Jurkat, Clone E6-1 (cell line): ENCODE measurements at places on chromosomes 13 and 19.
A peak's percentile ranks its signal among the peaks of the same experiment; 100 is the strongest.

- DNase-seq, result no peak
These were observed 1.2 kb downstream of the LYPD3 start for GRCh38 chr19:43464134-43464775.

- DNase-seq, result peak; percentile 45
These were observed 198.4 kb downstream of the NDFIP2 start for GRCh38 chr13:79679334-79679733.

DNA sequence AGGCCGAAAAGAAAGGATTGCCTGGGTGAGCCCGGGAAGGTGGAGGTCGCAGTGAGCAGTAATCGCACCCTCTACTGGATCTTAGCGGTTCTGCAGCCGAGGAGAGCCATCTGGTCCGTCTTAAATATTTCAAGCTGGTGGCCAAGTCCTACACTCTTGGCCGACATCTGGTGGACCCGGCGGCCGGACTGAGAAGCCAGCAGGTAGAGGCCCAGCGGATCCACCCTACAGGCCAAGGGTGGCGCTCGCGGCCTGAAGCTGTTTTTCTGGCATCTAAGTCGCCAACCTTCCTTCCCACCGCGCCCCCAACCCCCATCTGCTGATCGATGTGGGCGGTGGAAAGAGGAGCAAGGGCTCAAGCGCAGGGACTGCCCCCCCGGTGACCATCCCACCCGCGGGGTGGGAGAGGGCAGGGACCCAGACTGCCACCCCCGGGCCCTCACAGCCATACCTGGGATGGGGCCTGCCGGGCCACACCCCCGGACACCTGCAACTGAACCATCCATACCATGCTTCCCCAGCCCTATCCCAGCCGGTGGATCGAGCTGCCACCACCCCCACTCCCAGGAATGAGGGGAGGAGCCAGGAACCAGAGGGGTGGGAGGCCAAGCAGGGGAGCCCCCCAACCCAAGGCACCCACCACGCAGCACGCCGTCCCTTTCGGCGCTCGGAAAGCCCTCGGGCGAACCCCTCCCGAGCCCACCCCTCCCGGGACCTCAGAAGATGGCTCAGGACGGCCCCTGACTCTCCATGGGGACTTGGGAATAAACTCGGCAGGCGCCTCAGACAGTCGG lies 46.3 kb upstream of the ZNF730 start:
- DNase-seq, result no peak

GRCh38 chr13:51419001-51419636 lies 33.7 kb downstream of the INTS6 start:
- no peak for DNase-seq

DNA sequence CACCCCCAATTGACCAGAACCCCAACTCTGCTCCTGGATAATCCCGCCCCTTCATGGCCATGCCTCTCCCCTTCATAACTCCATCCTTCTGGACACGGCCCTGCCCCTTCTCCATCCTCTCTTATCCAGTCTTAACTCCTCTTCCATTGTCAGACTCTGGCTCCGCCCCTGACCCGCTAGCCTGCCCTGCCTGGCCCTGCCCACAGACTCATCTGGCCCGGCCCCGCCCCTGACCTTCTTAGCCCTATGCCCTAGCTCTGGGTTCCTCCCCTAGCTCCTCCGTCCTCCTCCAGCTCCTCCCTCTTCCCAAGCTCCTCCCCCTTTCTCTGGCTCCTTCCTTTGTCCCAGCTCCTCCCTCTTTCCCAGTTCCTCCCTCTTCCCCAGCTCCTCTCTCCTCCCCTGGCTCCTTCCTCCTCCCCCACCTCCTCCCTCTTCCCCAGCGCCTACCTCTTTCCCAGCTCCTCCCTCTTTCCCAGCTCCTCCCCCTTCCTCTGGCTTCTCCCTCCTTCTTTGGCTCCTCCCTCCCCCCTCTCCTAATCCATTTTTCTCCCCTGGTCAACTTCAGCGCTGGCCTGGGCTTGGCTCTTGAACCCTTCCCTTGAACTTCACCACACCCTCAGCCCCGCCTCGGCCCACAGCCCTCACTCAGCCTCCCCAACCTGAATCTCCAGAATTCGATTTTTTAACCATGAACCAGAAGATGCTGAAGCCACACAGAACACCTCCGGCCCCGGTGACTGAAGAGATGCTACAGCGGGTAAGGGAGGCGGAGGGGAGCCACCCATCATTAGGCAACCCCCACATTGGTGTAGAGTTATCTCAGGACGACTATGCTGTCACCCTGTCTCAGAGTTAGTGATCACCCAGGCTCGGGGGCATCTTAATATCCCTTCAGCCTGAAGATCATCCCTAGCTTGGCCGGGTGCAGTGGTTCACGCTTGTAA lies 9.2 kb upstream of the ZNF358 start:
- DNase-seq, result peak; percentile 46

DNA sequence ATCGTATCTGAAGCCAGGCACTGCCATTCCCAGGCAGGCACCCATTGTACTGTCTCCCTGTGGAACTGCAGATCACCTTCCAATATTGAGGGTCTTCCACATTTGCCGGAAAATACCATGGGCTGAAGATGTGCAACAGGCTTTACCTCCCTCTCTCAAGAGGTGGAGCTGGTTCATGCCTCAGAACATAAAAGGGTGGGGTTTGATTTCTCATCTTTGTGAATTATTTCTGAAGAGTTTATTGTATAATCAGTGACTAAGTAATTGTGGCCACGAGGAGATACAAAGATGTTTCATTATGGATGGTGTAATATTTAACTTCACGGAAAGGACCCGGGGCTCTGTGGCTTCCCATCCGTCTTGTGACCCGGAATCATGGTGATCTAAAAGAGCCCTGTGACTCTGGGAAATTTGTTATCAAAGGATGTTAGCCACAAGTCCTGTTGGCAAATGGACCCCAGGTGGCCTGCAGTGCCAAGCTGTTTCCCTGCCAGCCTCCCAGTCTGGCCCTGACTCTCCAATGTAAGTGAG lies 230.5 kb downstream of the LACC1 start:
- DNase-seq, result no peak

GRCh38 chr13:68927387-68928026 lies 1180.1 kb upstream of the ATXN8OS start:
- no peak for DNase-seq

DNA sequence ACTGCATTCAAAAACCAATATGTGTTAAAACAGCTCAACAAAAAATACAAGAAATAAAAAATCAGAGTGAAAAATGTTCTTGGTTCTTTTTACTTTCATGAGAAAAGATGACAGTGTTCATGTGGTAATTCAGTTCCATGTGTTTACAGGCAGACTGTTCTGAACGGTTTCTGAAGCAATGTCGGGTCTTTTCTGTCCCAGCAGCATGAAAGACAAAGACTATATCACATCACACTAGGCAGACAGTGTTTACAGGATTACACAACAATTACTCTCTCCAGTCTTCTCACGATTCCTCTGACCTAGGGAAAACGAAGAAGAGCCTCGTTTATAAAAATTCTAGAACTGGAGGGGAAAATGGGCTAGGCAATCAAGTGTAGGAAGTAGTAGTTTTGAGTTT lies 83.4 kb downstream of the UBL3 start:
- DNase-seq, result no peak

DNA sequence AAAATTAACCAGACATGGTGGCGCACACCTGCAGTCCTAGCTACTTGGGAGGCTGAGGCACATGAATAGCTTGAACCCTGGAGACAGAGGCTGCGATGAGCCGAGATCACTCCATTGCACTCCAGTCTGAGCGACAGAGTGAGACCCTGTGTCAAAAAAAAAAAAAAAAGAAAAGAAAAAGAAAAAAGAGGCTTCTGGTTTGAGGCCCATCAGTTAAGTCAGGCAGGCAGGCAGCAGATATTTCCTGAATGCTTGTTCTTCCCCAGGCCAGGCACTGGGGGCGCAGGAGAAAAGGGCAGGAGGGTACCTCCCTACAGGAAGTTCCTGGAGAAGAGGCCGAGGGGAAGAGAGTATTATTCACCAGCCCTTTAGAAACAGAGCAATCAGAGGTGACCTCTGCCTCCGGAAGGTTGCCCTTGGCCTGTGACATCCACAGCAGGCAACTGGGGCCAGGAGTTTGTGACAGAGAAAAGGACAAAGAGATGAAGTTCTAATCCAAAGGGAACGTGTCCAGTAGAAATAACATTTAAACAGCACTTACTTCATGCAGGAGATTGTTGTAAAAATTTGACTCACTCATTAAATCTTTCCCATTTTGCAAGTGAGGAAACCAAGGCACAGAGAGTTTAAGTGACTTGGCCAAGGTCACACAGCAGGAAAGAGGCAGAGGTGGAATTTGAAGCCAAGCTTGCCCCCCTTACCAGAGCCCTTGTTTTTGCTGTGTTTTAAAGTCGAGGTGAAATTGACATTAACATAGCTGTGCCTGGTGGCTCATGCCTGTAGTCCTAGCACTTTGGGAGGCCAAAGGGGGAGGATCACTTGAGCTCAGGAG lies 4.3 kb upstream of the RLN3 start:
- peak; percentile 52 for DNase-seq

- no peak for DNase-seq
These were observed 6.9 kb downstream of the S1PR5 start for GRCh38 chr19:10510301-10510802.

- no peak for DNase-seq
These were observed 17.8 kb upstream of the ADGRE5 start for GRCh38 chr19:14363183-14364097.

DNA sequence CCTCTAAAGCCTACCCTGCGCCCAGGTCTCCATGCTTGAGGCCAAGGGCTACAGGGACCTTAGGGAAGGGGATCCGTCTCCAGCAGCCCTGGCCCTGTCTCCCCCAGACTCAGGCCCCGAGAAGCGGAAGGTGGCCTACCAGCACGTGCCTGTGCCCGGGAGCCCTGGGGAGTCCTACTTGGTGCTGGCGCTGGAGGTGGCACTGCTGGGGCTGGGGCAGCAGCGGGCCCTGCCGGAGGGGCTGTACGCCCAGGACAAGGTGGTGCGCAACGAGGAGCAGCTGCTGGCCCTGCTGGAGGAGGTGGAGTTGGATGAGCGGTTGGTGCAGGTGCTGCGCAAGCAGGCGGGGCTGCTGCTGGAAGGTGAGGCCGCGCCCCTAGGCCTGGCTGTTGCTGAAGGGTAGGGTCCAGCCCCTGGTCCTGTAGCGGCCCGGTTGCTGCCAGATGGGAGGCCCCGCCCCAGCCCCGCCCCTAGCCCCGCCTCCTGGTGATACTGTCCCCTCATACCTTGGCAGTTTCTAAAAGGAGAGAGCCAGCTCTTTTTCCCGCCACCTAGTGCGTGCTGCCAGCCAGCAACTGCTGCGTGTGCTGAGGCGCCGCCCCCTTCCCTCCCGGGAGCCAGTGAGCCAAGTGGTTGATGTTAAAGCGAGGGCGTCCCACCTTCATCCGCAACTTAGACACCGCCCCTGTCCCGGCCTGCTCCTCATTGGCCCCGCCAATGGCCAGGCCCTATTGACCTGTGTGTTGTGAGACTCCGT lies 22.6 kb downstream of the ZSWIM4 start:
- DNase-seq, result no peak

- no peak for DNase-seq
These were observed 142.8 kb downstream of the KLF5 start for GRCh38 chr13:73201626-73202025.

DNA sequence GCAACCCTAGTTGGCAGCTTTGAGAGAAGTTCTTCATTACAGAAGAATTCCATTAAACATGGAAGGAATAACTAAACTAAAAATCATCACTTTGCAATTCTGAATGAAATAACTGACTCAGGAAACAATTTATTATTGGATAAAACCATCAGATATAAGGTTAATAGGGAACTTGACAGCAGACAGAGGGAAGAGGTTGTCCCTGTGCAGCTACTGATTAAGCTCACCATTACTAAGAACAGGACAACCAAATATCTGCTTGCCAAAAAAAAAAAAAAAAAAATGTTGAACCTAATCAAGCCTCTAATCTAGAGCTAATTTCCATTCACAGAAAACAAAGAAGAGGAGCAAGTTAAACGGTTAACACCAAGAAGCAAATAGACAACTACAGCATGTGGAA lies 12.8 kb downstream of the N4BP2L2 start:
- DNase-seq, result no peak

DNA sequence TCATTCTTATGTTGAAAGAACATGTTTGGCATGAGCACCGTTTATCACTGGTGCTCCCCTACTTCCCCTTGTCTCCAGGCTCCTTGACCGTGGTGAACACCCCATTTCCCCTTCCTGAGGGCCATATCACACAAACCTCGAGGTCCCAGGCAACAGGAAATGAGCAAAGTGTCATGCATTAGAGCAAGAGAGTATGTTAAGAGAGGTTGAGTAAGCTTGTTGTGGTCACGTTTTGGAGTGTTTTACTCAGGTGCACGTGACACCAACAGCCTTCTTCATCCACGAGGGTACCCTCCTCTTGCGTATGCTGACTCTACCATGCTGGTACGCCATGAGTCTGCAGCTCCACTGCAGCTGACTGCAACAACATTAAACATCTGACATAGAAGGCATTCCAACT lies 482.2 kb upstream of the NBEA start:
- peak; percentile 1 for DNase-seq

GRCh38 chr19:18842166-18842565 lies 10.4 kb downstream of the UPF1 start:
- DNase-seq, result no peak

- DNase-seq, result no peak
These were observed 32.2 kb downstream of the MRPL57 start for GRCh38 chr13:21208652-21209154.

GRCh38 chr13:113500530-113501265 lies 10.2 kb upstream of the DCUN1D2 start:
- DNase-seq, result no peak

GRCh38 chr19:53865918-53866864 lies 1.5 kb upstream of the MYADM start:
- no peak for DNase-seq

DNA sequence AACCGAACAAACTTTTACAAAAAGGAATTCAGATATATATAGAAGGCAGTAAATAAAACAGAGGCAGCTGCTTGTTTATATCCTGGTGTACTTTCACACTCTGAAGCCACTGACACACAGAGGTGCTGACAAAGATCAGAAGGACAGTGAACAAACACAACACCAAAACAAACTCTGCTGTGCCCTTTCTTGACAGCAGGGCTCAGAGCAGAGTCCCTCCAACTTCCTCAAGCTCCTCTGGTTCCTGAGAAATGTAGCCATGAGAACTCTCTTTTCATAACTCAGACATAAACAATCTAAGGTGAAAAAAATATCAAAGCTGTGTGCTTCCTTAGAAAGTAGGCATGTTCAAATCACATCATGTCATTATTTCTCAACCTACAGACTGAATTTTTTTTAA lies 1052.8 kb upstream of the SPRY2 start:
- DNase-seq, result no peak

- DNase-seq, result no peak
These were observed 67.1 kb downstream of the NUFIP1 start for GRCh38 chr13:44921931-44922758.

DNA sequence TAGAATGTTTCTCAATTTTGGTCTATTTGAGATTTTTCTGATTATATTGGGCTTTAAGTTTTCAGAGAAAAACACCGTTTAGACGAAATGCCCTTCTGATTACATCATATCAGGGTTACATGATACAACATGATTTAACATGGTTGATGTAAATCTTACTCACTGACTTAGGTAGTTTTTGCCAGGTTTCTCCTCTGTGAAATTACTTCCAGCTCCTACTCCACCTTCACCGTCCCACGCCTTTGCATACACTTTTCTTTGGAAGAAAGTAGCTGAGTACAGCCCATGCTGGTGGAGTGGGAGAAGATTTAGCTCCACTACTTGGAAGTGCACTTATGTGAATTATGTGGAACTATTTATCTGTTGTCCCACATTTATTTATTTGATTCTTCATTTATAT lies 433.2 kb upstream of the KLHL1 start:
- no peak for DNase-seq
